ENCODE measurements at places on chromosomes 7 and 10.

- no peak for DNase-seq
Observed at GRCh38 chr10:1020958-1021357, 4.7 kb downstream of the IDI2 start.

- DNase-seq: no peak
Observed at GRCh38 chr7:26691886-26692285, 172.5 kb downstream of the SKAP2 start.

GRCh38 chr10:57925045-57925444, 342.6 kb downstream of the IPMK start:
- DNase-seq: no peak

DNA sequence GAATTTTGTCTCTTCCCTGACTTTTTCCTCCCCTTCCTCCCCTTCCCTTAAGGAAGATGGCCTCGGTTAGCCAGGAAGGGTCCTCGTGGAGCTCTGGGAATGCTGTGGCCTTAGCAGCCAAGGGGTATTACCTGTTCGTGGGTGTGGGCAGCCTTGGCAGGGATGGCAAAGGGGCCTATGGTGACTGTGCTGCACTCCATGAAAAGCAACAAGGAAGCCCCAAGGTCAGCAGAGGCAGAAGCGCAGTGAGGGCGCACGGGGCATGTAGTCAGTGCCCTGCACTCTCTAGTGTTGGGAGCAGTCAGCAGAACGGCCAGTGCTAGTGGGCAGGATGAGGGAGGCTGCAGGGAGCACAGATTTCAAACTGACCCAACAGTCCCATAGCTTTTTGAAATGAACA, 191.8 kb downstream of the ADARB2 start:
- DNase-seq: peak; percentile 41
